ENCODE measurements at places on chromosomes 7 and 10.

- peak; percentile 39 for DNase-seq
Measured at GRCh38 chr7:77537136-77537777, at the start of gene PTPN12. Gene PTPN12, plus strand, starts transcription at chr7:77537295. Its CDS starts 252 bp downstream, at chr7:77537547.

DNA sequence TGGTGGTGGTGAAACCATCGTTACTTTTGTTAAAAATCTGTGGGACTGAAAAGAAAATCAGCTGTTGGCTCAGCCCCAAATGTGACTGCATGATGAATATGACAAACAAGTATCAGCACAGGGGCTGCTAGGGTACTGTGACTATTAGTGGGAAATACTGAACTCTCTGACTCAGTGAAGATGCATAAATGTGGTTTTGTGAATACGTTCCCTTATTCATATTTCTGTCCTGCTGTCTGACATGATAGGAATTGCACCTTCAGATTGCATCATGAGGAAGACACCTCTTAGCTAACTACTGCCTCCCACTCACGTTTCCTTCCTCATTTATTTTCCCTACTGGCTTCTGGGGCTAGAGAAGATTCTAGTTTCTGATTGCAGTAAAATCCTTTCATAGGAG, 1.4 kb downstream of the CLEC5A start:
- no peak for DNase-seq

GRCh38 chr10:33157103-33157502, 177.4 kb downstream of the NRP1 start:
- DNase-seq, result no peak

GRCh38 chr7:143938379-143939243, 3.6 kb downstream of the OR2F2 start:
- no peak for DNase-seq

DNA sequence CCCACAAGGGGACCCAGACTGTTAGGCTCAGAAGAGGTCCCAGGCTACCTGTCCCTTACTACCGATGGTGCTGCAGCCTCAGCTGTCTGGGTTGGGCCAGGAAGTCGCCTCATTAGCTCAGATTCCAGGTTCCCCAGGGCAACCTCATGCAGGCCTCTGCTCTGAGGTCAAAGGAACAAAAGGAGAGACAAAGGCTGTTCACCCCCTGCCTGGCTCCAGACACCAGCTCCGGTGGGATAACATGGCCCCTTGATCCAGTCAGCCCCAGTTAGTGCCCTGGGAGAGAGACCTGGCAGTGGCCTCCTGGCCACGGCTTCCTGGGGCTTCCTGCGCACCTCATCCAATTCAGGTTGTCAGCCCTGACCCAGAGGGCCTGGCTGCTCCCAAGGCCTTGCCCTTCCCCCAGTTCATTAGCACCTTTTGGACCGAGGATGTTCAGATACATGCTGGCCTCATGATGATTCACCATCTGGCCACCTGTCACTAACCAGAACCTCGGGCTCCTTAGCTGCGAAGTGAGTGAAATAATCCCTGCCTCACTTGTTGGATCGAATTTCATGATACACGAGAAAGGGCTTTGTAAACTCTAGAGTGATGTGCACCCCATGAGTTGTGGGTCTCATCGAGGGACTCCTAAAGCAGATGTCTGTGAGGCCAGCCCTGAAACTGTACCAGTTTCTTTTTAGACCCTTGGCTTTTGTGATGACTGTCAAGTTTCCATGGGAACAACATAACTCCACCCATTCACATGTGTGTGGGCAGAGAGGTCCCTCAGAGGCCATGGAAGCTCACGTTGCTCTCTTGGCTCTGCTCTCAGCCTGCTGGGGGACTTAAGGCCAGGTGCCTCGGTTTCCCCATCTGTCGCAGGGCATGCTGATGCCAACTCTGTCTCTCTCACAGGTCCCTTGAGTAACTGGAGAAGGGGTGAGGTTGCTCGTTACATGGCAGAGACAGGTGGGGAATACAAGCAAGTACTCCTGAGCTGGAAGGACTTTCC, 79.5 kb upstream of the PCBD1 start:
- no peak for DNase-seq

GRCh38 chr7:107813524-107813923, 10.5 kb upstream of the SLC26A3 start:
- DNase-seq, result no peak

DNA sequence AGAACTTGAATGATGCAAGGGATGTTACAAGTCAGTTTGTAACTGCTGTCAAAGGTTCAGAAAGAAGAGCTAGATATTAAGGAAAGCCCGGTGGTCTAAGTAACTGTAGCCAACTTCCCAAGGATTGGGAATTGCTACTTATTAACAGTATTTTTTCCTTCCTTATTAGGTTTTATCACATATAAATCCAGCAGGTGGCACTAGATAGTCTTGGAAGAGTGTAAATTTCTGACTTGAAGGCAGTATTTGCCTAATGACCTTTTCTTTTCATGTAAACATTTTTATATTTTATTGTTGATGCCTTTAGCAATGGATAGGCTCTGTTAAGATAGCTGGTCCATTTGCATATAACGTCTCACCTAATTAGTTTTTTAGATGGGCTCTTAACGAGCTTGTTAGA, 51.2 kb downstream of the ANLN start:
- DNase-seq, result no peak

GRCh38 chr7:150956395-150957132, 21.6 kb downstream of the KCNH2 start:
- no peak for DNase-seq

GRCh38 chr7:91915401-91916050, 25.1 kb upstream of the AKAP9 start:
- no peak for DNase-seq

GRCh38 chr10:77391605-77392235, 245.9 kb downstream of the KCNMA1 start:
- no peak for DNase-seq

DNA sequence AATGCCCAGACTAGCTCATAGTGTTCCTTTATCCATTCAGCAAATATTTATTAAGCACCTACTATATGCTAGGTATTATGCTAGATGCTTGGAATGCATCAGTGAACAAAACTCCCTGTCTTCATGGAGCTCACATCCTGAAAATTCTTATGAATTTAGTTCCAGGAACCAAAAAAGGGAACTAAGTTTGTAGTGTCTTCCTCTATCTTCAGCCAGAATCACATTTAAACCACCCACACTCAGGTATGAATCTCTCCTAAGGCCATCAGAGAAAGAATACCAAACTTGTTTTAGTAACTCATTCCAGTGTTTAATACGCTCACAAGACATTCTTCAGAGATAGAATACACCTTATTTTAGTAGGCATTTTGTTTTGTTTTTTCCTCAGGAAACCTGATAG, 10.1 kb upstream of the EGR2 start:
- no peak for DNase-seq

- DNase-seq, result no peak
Measured at GRCh38 chr10:92965314-92965713, 95.3 kb upstream of the CYP26C1 start.

- DNase-seq, result no peak
Measured at GRCh38 chr7:70893422-70893821, 238.5 kb upstream of the GALNT17 start.

DNA sequence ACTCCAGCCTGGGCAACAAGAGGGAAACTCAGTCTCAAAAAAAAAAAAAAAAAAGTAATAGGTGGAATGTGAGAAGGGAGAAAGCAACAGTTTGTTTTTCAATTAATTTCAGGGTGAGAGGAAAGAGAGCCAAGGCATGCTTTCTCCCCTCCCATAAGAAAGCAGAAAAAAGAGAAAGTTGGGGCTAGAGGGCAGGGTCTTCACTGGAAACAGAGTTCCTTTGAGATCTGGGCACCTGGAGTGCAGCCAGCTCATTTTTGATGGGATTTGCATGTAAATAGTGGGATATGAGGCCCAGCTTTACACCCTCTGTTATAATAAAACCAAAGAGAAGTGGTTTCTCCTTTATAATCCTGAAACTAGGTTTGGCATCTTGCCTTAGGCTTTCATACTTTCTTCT, 13.8 kb upstream of the STOX1 start:
- no peak for DNase-seq

DNA sequence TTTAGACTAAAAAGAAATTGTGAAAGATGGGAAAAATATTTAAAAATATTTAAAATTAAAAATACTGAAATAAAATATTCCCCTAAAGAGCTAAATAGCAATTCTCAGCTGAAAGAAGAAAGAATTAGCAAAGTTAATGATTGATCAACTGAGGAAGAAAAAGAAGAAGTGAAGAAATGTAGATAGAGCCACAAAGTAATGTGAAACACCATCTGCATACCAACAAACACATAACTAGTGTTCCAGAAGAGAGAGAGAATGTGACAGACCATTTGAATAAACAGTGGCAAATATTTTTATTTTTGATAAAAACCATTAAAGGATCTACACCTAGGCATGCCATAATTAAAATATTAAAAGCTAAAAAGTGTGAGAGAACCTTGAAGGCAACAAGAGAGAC, 784.5 kb upstream of the ZWINT start:
- DNase-seq, result no peak

DNA sequence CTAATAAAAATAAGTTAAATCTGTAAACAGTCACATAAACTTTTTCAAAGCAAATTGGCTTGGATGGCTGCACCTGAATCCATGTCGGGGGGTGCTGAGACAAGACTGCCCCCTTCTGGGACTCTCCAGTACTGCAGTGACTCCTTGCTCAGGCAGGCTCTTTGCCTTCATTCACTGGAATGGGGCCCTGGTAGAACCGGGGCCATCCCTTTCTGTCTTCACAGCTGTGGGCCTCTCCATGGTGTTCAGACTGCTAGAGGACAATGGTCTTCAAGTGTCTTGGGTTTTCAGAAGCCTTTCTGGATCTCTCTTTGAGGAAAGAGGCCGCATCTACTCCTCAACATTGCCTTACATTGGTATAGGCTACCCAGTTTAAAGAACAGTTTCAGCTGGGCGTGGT, 16.1 kb upstream of the IMPDH1 start:
- DNase-seq, result peak; percentile 68

DNA sequence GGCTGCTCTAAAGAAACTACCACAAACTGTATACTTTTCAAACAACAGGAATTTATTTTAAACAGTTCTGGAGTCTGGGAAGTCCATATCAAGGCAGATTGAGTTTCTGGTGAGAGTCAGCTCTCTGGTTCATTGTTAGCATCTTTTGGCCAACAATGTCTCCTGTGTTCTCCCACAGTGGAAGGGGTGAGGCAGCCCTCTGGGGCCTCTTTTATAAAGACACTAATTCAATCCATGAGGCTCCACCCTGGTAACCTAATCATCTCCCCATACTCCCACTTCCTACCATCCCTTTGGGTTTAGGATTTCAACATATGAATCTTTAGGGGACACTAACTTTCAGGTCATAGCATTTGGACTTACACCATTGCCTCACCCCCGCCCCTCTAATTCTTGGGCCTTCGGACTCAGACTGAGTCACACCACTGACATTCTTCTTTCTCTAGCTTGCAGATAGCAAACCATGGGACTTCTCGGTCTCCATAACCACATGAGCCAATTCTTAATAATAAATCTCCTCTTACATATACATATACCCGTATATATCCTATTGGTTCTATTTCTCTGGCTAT, 64.3 kb upstream of the ANTXRL start:
- no peak for DNase-seq

- DNase-seq, result no peak
Measured at GRCh38 chr10:100184426-100184825, 1.4 kb downstream of the ERLIN1 start.

DNA sequence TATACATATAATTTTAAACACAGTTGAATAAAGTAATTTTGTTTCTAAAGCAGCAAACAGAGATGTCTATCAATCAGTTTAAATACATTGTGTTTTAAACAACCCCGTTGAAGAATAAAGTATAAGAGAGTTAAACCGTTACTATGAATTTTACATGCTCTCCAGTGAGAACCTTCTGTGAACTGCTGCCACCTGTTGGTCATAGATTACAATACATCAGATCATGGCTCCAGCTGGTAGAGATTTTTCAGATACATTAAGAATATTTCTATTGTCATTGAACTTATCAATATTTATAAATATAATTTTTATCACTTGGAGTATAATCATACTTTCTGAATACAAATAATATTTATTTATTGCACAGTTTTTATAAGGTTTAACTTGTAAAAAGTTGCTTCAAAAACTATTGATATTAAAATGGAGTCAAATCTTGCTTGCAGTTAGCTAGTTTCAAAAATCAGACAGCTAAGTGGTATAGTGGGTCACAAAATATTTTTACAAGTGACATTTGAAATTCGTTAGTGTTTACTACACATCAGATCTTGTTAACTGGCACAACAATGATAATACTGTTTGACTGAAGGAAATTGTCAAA, 561.2 kb upstream of the PHF14 start:
- no peak for DNase-seq
